ENCODE measurements at places on chromosomes 5 and 9.

- no peak for DNase-seq
These were observed 126.8 kb downstream of the STK32A start for GRCh38 chr5:147361441-147362175.

GRCh38 chr9:131738293-131739132 is 1.4 kb downstream of the RAPGEF1 start:
- DNase-seq: no peak

DNA sequence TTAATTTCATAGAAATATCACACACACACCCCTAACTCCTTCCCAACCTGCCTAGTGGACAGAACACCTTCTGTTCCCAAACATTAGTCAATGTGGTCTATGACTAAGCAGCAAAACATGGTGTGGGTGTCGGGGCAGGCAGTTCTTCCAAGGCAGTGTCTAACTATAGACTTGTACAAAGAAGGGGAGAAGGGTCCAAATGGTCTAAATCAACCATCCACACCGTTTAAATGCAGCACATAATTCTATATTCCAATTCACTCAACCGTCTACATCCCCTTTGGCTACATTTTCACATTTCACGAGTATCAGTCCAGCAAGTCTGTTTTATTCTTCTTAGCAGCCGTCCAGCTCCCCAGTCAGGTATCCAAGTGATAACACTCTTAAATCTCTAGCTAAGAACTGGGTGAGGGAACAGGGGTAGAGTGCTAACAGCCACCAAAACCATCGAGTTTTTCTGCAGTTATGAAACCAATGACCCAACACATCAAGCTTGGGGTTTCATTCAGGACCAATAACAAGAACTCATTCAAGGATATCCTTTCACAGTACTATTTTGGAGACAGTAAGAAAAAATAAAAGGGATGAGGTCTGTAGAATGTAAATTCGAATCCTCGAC is 3.3 kb downstream of the ZNF608 start:
- no peak for DNase-seq

GRCh38 chr5:40082313-40082712 is 597.4 kb upstream of the PTGER4 start:
- DNase-seq: no peak

DNA sequence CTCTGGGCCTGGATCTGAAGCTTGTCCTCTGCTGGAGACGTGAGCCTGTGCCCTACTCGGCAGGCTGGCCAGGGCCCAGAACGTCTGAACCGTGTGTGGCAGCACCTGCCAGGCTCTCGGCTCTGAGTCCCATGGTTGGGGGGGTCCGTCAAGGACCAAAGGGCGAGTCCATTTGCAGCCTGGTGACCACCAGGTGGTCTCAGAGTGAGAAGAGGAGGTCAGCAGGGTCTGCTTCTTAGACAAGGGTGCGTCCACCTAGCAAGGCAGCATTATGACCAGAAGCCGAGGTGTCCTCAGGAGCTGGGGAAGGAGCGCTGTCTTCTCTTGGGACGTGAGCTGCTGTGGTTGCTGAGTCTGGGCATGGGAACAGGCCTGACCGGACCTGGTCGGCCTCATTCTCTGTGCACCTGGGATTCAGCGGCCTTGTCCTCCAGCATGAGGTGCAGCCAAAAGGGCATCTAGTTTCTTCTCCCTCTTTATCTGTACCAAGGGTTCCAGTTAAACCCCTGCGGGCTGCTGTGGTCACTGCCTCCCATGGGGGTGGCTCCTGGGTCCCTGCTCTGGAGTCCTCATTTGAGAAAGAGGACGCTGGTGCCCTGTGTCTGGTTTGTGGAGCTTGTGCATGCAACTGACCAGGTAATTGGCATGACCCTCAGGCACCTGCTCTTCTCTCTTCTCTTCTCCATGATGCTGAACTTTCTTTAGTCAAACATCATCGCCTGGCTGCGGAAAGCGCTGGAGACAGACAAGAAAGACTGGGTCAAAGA is 14.4 kb downstream of the EXOC3 start:
- no peak for DNase-seq

GRCh38 chr5:77885519-77885918 is 109.4 kb upstream of the TBCA start:
- no peak for DNase-seq

- no peak for DNase-seq
These were observed 18.2 kb downstream of the SLC22A5 start for GRCh38 chr5:132387640-132388117.

DNA sequence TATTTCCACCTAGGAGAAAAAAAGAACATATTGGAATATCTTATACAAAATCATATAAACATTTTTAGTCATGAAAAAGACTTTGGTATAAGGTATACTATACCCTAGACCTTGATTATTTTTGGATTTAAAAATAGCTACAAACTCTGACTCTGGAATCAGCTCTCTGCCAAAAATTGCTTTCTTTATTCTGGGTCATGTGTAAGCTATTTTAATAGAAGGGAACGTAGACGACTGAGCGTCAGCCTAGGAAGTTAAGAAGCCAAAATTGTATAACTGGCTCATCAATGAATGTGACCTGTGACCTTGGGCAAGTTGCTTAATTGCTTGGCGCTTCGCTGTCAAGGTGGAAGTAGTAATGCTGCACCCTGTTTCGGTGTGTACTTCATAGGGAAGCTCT is 157.1 kb downstream of the PARP8 start:
- DNase-seq: no peak

DNA sequence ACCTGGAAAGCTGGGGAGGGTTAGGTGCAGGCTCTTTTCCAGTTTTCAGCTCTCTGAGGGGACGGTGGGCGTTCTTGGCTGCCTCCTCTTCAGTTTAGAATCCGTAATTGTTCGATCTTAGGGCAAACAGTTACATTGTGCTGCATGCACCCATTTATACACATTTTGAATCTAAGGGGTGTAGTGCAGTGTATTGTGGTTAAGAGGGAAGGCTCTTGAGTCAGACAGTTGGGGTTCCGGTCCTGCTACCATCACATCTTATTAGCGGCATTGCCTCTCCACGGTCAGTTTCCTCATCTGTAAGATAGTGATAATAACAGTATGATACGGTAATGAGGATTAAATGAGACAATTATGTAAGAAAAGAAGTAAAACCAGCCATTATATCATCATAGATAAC is 625 bp downstream of the EXOSC2 start:
- DNase-seq: no peak

- DNase-seq: no peak
These were observed 16.4 kb downstream of the FGF1 start for GRCh38 chr5:142669477-142669876.

DNA sequence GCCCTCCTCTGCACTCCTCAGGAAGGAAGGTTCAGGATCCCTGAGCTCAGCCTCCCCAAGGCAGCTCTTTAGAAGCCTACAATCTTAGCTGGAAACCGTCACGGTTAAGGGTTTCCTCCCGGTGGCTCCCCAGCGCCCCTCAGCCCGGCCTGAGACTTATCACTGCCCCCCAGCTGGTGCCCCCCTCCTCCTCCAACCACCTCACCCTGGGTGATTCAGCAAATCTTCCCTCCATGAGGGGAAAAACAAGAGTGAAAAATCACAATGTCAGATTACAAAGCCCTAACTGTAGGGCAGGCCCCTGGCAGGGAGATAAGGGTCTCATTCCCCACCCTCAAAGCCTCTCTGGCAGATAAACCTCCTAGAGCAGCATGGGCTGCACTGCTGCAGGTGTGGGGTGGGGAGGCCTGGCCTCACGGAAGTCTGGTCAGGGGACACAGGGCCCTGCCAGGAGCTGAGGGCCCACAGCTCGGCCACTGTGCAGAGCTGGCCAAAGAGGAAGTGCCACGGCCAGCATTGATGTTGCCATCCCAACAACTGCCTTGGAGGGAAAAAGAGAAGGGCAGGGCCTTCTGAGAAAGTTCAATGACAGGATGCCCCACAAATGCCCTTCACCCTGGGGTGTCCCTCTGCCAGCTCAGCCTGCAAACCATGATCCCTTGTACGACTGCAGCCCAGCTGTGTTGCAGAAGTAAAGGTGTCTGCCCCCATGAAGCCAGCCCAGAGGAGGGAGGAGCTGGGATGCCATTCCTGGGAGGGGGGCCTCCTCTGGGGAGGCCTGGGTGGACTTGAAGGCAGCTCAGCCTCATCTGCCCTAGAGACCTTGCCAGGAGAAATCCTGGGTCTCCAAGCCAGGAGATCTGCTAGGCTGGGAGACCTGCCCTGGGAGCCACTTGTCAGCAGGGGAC is 25.9 kb downstream of the GFI1B start:
- DNase-seq: no peak

DNA sequence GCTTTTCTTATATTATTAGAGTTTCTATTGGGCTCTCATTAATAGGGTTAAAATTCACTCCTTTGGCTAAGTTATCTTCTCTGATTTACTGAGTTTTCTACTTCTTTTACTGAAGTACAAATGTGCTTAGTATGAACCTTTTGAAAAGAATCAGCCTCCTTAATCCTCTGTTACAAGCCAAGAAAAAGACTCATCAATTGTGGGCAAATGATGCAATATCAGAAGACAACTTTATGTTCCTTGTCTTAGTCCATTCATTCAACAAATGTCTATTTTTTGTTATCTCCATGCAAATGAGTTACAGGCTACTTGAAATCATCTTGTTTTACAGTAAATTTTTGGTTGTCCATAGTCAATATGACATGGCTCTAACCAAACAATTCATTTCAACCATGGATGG is 40.3 kb downstream of the SNCAIP start:
- no peak for DNase-seq

DNA sequence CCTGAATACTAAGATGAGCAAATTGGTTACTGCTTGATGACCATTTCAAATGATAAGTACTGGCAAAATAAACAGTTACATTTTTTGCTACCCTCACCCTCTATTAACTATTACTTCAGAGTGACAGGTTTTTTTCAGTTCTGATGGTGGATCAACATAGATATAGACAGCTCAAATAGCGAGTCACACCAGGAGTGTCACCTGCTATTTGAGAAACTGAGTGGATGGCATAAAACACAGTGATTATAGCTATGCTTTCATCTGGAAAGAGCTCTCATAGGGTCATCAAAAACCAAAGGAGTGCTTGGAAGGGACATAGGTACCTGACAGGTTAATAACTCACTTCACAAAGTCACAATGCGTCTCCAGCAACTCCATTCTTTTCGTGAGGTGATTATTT is 244.5 kb upstream of the C9orf72 start:
- DNase-seq: no peak

DNA sequence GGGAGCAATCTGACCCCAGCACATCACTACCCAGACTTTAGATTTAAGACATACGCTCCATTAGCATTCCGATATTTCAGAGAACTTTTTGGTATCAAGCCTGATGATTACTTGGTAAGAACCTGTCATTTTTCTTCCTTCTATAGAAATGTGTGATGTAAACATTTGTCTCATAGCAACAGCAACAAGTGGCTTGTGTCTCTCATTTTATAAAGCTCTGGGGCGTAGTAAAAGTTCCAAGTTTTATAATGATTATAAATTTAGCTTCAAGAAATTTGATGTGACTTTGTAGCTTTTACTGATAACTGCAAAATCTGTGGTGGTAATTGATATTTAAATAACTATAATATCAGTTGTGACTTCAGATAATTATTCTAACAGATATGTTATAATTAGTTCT is 137.2 kb downstream of the PRKACG start:
- no peak for DNase-seq

GRCh38 chr9:35035851-35036701 is 36.3 kb downstream of the VCP start:
- DNase-seq: peak; percentile 26

DNA sequence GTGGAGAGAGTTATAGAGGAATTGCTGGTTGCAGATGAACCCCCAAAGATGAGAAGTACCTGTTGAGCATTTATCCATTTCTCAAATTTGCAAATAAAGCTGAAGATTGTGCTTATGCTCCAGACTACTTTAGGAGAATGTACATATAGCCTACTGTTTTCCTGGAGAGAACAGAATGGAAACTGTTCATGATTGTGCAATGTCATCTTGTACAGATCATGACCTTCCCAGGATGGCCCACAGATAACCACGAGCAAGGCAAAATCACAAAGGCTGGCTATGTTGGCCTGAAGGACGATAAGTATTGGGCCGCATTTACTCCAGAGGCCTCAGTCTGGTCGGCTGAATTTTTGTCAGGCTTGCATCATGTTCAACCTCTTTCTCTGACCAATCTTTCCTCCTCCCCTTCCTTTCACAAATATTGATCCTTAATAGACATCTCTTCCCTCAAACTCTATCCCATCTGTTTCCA is 28.5 kb upstream of the RICTOR start:
- DNase-seq: no peak

DNA sequence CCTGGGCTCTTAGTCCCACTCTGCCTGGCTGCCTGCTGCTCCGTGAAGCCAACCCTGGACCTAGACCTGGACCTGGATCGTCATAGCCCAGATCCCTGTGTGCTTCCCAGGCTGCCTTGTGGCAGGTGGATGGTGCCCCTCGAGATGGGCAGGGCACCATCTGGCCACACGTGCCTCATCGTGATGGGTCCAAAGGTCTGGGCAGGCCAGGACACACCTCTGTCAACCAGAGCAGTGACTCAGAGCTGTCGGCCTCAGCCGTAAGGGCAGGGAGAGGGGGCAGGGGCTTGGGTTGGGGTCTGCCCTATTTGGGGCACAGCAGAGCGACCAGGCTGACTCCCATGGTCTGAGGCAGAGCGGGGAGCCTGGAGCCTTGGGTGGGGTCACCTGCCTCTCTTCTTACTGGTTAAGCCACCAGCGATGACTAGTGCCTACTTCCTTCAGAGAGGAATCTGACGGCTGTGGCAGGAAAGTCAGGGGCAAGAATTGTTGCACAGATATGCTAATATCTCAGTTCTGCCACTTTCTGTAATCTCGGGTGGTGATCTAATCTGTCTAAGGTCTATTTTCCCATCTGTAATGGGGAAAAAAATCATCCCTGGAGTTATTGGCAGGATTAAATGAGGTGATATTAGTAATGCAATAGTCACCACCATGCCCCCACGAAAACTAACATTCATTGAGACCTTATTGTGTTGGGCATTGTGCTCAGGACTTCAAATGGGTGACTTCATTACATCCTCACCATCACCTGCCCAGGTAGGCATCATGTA is 3.2 kb upstream of the CDHR2 start:
- no peak for DNase-seq

DNA sequence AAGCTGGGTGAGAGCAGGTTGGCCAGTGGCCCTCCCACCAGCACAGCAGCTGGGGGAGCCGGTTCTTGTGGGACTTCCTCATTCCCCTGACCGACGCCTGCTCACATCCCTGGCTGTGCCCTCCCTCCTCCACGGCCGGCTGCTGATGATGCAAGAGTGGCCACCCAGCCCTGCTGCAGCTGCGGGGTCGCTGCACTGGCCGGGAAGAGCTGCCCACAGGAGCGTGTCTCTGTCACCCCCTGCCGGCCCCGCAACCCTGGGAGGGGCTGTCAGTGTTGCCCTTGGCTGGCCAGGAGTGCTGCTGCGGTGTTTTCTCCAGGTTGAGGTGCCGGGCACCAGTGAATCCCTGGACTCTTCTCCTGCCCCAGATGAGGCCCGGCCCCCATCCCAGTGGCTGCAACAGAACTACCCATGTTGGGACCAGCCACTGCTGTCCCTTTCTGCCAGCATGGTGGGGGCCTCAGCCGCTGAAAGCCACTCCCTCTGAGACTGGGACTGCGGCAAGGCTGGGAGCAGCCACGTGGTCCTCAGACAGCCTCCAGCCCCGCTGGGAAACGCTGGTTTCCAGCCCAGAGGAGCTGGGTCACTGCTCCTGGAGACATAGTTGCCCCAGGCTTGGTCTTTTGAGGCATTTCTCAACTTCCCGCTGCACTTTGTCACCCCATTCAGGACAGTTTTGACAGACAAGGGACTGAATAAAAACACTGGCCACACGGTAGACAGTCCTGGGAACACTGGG is 739 bp downstream of the CARD9 start:
- DNase-seq: no peak

GRCh38 chr9:129140397-129141065 is 29.3 kb downstream of the PTPA start:
- DNase-seq: no peak

- no peak for DNase-seq
These were observed 31.6 kb downstream of the LMNB1 start for GRCh38 chr5:126808521-126808988.

- DNase-seq: no peak
These were observed 298.3 kb upstream of the TNC start for GRCh38 chr9:115416299-115416698.

Measured in stimulated activated CD4-positive, alpha-beta T cell treated with anti-CD3 and anti-CD28 coated beads, Interleukin-2, amount 100 ng/mL, for 48 hours (primary cell).